Activated naive CD8-positive, alpha-beta T cell treated with anti-CD3 and anti-CD28 coated beads, Interleukin-2, amount 10 ng/mL, durations not matched to agents 7 days and 5 days (primary cell): ENCODE measurements at places on chromosomes 7 and 10.
A peak's percentile ranks its signal among the peaks of the same experiment; 100 is the strongest.

DNA sequence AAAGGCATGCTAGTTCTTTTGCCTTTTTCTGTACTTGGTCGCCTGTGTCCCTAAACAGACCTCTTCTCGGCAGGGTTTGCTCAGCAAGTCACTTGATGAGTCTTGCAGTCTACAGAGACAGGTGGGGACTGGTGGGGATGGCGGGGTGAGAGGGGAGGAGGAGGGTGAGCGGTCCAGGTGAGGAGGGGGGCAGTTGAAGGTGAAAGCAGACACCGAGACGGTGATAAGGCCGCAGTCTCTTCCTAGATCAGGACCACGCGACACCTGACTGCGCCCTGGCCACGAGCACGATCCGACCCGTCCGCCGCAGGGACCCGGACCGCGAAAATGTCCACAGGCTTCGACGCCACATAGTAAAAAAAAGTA is 566 bp downstream of the ASNS start:
- DNase-seq = no peak

DNA sequence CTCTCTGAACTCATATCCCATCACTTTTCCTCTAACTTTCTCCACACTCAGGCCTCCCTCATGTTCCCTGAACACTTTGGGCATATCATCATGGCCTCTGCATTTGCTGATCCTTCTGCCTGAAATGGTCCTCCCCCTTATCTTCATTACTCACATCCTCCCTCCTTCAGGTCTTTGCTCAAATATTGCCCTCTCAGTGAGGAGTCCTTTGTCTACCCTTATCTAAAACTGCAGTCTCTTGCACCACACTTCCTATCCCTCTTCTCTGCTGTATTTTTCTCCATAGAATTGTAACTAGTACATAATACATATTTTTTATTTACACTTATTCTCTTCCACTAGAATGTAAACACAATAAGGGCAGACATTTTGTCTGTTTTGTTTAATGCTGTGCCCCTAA is 41.7 kb downstream of the DNAJC1 start:
- DNase-seq = no peak

- DNase-seq = no peak
Observed at GRCh38 chr10:85916286-85916685, 450.3 kb downstream of the GRID1 start.

GRCh38 chr10:98001736-98002135 is 28.7 kb downstream of the CRTAC1 start:
- DNase-seq = no peak

- no peak for DNase-seq
Observed at GRCh38 chr7:47941136-47941844, 7.0 kb downstream of the PKD1L1 start.

DNA sequence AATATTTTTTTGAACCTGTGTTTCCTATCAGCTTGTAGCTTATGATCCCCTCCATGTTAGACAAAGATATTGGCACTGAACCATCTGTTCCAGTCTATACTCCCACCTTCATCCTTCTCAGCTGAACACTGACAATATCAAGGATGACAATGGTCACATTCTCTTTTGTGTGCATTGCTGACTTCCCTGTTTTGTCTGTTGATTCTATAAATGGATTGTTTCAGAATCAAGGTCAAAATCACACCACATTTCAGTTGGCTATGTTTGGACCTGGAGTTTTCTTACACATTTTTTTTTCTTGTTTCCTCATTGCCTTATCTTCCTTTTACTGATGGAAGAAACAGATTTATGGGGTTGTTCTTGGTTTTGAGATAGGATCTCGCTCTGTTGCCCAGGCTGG is 11.3 kb upstream of the SMURF1 start:
- DNase-seq = no peak

- no peak for DNase-seq
Observed at GRCh38 chr7:43700059-43700501, 29.2 kb downstream of the COA1 start.

DNA sequence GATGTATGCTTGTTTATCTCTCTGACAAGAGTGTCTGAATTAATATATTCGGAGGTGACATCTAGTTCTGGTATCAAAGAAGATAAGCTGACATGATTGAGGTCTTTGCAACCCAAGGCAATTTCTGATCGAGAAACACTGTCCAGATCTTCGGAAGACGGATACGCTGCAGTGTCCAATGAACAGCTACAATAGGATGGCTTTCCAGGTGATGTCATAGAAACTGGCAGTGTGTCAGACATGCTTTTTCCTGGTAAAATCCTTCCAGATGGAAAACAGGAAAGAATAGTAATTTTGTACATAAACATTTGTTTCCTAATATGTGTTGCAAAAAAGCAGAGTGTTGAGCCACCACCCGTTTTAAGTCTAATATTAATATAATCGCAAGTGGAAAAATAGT is 33.4 kb downstream of the VWDE start:
- no peak for DNase-seq

DNA sequence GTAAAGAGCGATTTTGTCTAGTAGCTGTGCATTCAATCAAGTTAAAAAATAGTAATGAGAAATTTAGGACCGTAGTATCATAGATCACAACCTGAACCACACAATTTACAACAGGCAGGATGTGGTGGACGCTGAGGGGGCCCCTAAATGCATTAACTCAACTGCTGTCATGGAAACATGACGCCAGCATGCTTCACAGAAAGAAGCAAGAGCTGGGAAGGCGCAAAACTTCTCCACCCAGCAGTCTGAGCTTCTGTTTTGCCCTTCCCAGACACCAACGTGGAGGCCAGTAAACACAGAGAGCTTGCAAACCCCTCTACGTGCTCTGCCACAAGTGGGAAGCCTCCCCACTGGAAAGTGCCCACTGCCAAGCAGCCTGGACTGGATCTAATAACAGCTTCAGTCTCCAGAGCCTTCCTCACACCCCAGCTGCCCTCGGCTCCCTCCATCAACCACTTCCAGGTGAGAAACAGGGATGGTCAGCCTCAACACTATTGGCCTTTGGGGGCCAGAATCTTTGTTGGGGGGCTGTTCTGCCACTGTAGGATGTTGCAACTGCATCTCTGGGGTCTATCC is 151.8 kb downstream of the SFMBT2 start:
- peak; percentile 70 for DNase-seq

- DNase-seq = no peak
Observed at GRCh38 chr7:113119429-113119828, 1.1 kb upstream of the SMIM30 start.

DNA sequence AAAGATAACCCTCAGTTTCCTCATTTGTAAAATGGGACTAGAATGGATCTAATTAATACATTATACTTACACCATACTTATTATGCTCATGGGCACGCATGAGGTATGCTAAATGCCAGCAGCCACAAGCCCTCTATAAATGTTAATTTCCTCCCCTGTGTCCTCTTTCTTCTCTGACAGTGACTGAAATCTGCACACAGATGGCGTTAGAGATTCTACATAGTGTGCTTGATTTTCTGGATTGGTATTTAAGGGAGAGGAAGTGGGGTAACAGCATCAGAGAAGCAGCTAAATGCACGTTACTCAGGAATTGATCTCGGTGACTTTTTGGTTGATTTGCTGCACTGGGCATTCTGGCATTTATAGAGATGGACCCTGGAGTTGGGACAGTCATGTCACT is 568.5 kb downstream of the CALN1 start:
- DNase-seq = no peak

DNA sequence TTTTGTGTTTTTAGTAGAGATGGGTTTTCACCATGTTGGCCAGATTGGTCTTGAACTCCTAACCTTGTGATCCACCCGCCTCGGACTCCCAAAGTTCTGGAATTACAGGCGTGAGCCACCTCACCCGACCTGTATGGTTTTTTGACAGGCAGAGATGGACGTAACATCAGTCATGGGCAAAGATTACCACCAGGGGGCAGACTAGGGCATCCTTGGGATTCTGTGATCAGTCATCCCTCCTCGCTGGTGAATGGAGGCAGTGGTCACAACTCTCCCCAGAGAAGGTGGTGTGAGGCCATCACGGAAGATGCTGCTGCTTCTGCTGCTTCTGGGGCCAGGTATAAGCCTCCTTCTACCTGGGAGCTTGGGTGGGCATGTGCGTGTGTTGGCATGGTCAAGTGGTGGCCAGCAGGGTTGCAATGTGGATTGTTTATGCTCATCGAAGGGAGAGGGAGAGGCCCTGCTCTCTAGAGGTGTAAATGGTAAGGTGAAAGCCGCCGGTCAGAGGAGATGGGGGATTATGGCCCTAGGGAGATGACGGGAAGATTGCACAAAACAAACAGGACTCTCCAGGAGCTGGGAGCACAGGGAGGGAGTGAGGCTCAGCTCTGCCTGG is 122.7 kb upstream of the PRSS1 start:
- DNase-seq = peak; percentile 51

- DNase-seq = no peak
Observed at GRCh38 chr10:76073524-76073923, 642.1 kb downstream of the LRMDA start.

DNA sequence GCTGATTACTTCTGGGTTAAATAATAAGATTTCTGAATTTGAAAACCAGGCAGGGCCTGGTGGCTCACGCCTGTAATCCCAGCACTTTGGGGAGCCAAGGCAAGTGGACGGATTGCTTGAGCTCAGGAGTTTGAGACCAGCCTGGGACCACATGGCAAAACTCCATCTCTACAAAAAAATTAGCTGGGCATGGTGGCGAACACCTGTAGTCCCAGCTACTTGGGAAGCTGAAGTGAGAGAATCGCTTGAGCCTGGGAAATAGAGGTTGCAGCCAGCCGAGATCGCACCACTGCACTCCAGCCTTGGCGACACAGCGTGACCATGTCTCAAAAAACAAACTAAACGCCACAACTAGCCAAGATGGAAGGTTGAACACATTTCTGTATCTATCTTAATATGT is 3.5 kb downstream of the CYCS start:
- no peak for DNase-seq

- DNase-seq = no peak
Observed at GRCh38 chr10:72276421-72277339, 3.0 kb downstream of the DDIT4 start.

GRCh38 chr10:12729885-12730284 is 271.6 kb downstream of the CCDC3 start:
- no peak for DNase-seq

DNA sequence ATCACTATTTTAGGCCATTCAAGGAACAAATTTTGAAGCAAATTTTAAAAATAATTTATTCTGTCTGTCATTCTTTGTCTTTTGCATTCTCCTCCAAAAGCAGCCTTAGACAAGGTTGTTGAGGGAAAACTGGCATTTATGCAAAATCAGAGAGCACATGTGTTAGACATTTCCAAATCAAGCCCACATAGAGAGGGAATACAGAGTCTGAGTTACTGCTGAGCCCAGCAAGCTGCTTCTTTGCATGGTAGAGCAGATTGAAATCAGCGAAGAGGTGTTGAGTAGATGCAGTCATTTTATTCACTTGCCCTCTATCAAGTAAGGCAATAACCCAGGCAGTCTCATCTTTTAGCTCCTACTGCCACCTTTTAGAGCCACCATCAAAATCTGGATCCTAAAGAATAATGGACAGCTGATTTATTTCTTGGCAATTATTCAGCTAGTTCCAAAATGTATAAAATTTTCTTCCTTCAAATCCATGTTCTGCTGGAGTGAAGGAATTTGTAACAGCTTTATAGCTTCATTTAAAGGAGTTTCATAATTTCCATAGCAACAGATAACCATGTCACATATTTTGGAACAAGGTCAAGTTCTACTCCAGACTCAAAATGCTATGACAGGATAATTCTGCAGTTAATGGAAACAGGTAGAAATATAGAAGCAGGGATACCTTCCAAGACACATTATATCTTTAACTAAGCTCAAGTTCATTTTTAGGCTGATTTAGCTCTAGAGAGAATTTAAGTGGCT is 7.3 kb upstream of the PCDH15 start:
- DNase-seq = no peak

DNA sequence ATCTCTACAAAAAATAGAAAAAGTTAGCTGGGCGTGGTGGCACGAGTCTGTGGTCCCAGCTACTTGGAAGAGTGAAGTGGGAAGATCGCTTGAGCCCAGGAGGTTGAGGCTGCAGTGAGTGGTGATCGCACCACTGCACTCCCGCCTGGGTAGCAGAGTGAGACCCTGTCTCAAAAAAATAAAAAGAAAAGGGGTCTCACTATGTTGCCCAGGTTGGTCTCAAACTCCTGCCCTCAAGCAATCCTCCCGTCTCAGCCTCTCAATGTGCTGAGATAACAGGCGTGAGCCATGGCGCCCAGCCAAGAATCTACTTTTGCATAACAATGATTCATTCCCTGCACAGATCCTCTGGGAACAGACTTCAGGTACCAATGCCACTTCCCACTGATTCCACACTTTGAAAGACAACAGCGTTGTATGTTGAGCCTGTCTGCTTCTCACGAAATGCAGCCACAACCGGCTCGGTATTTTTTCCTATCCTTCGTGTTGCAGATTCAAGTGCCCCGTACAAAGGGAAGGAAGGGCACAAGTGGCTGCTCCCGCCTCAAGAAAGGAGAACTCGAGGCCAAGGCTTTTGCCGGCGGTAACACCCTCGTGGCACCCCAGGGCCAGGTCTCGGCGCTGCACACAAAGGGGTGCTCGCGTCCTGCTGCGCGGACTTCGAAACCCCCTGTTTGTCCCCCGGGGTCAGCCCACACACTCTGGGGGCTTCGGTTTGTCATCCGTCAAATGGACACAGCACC is 745 bp downstream of the DAGLB start:
- DNase-seq = peak; percentile 58

- DNase-seq = no peak
Observed at GRCh38 chr10:86661161-86662025, 6.9 kb upstream of the LDB3 start.

- no peak for DNase-seq
Observed at GRCh38 chr7:64098-64915, 128.1 kb upstream of the FAM20C start.

- no peak for DNase-seq
Observed at GRCh38 chr7:113099284-113099919, 12.8 kb upstream of the GPR85 start.

- no peak for DNase-seq
Observed at GRCh38 chr7:104207348-104207730, 474 bp downstream of the ORC5 start.

DNA sequence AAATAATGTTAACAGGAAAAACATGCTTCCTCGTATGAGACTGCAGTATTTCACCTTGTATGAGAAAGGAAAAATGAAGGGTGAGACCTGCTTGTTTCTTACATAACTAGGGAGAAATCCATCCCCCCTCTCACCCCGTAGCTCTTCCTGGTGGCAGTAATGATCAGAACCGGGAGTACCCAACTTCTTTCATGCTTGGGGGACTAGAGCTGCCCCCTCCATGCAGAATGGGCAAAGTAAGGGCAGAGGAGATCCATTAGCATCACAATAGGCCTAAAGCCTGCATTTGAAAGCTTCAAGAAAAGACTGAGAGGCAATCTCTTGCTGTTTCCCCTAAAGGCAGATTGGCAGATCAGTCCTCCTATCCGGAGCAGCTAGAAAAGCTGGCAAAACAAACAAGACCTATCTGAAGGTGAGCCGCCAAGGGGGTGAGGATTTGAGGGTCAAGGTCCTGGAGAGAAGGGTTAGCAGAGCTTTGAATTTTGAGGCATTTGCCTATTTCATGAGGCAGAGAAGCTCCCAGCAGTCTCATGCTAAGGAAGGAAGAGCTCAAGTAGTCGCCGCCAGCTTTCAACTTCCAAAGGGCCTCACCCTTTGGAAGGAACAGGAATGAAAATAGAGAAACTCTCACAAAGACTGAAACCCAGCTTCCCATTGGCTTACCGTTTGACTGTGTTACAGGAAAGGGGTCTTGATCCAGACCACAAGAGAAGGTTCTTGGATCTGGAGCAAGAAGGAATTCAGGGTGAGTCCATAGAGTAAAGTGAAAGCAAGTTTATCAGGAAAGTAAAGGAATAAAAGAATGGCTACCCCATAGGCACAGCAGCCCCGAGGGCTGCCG is 36.2 kb downstream of the BAG3 start:
- DNase-seq = no peak
